ENCODE measurements at places on chromosomes 7 and 10. TPM values are rescaled to one million over a fixed set of nuclear protein-coding genes. Genes with fewer than 3 reads are reported as not detected.

RSPH10B2 gene
- not detected for total RNA-seq

ARMH3 gene
- 5.7 TPM for total RNA-seq

NAT16 gene
- not detected for total RNA-seq

PNLIPRP2 gene
- not detected for total RNA-seq

ARHGEF35 gene
- 0.60 TPM for total RNA-seq

MRPS16 gene
- total RNA-seq, result 31.1 TPM

DDIT4 gene
- total RNA-seq, result 427 TPM

GALNT17 gene
- total RNA-seq, result under 0.01 TPM

AGAP3 gene
- total RNA-seq, result 28.1 TPM

LRRTM3 gene
- not detected for total RNA-seq

SFTPA1 gene
- not detected for total RNA-seq

TECPR1 gene
- total RNA-seq, result 10.5 TPM

MEOX2 gene
- total RNA-seq, result 17.0 TPM

GIMAP8 gene
- total RNA-seq, result not detected

ZNF239 gene
- 1.2 TPM for total RNA-seq

CRPPA gene
- total RNA-seq, result 0.94 TPM

PODXL gene
- 4.3 TPM for total RNA-seq

CUBN gene
- total RNA-seq, result 0.77 TPM

PTCD1 gene
- total RNA-seq, result 4.6 TPM

CACNA2D1 gene
- total RNA-seq, result 24.2 TPM

CYP26C1 gene
- not detected for total RNA-seq

PRKRIP1 gene
- total RNA-seq, result 11.2 TPM

IQUB gene
- 0.94 TPM for total RNA-seq

GSAP gene
- total RNA-seq, result 0.47 TPM

SPDYE11 gene
- total RNA-seq, result not detected

SPDYE9 gene
- total RNA-seq, result not detected

DPYSL4 gene
- 21.8 TPM for total RNA-seq
